ENCODE measurements at places on chromosomes 1 and 21.

DNA sequence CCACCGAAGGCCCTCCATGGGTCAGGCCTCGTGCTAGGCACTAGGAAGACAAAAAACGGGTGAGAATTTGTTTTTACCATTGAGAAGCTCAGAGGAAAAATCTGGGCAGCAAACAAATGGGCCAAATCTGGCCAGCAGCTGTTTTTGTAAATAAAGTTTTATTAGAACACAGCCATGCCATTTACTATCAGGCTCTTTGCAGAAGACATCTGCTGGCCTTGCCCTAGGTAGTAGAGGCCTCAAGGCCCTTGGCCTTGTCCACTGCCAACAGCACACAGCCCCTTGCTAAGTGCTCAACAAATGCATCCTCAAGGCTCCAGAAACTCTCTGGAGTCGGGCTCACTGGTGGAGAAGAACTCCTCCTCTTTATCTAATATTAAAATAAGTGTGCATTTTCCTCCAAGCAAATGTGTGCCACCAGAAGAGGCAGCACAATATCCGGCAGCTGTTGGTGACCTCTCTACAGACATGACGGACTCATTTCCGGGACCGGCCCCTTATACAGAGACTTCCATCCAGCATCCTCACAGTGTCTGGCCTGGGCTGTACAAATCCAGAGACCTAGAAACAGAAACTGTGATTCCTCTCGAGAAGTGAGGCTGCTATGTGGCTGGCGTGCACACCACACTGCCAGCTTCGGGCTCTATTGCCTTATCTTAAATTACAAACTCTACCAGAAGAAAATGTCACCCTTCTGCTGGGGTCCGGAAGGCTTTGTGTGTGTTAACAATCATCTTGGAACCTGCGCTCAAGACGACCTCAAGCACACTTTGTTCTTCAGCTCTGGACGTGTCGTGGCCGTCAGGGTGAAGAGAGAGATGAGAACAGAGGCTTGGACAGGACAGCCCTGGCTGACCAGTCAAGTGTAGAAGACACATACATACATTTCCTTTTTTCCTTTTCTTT is 203.9 kb downstream of the TOMM20 start:
- no peak overlapping the region for H3K4me3 ChIP-seq
- H3K27me3 ChIP-seq, result no peaks in the 10 kb centered on the region
- H3K36me3 ChIP-seq, result no peaks in the 10 kb centered on the region
- no peak for DNase-seq
- H3K27ac ChIP-seq, result no peak overlapping the region

GRCh38 chr1:26861286-26861701 is 1.7 kb upstream of the SFN start:
- H3K27ac ChIP-seq, result no peak overlapping the region
- no peaks in the 10 kb centered on the region for H3K27me3 ChIP-seq
- no peaks in the 10 kb centered on the region for H3K4me1 ChIP-seq
- no peak overlapping the region for H3K4me3 ChIP-seq
- DNase-seq, result no peak

- H3K36me3 ChIP-seq, result no peaks in the 10 kb centered on the region
- H3K27me3 ChIP-seq, result no peaks in the 10 kb centered on the region
- DNase-seq, result peak; percentile 96
- H3K4me1 ChIP-seq, result peaks cover 6% of the 10 kb centered on the region
Observed at GRCh38 chr21:16535102-16535422, 805.3 kb downstream of the USP25 start.

GRCh38 chr1:27638047-27638734 is 3.2 kb upstream of the FGR start:
- no peaks in the 10 kb centered on the region for H3K36me3 ChIP-seq
- no peak overlapping the region for H3K27ac ChIP-seq
- no peak for DNase-seq
- H3K4me1 ChIP-seq, result no peaks in the 10 kb centered on the region
- H3K4me3 ChIP-seq, result no peak overlapping the region
- peaks cover 27% of the 10 kb centered on the region for H3K27me3 ChIP-seq

GRCh38 chr1:36284517-36284916 is 21.7 kb upstream of the SH3D21 start:
- H3K4me1 ChIP-seq, result peaks cover 38% of the 10 kb centered on the region
- no peak overlapping the region for H3K4me3 ChIP-seq
